ENCODE measurements at places on chromosomes 3 and 15. TPM values are rescaled to one million over a fixed set of nuclear protein-coding genes. Genes with fewer than 3 reads are reported as not detected.

GRCh38 chr3:10775828-10776227, 40.2 kb upstream of the SLC6A11 start:
- no peak for DNase-seq
- H3K36me3 ChIP-seq: no peaks in the 10 kb centered on the region

GRCh38 chr3:115217678-115218451, 70.8 kb upstream of the ZBTB20 start:
- peak; percentile 32 for DNase-seq
- no peaks in the 10 kb centered on the region for H3K36me3 ChIP-seq
- peaks cover 1% of the 10 kb centered on the region for H3K27me3 ChIP-seq

DNA sequence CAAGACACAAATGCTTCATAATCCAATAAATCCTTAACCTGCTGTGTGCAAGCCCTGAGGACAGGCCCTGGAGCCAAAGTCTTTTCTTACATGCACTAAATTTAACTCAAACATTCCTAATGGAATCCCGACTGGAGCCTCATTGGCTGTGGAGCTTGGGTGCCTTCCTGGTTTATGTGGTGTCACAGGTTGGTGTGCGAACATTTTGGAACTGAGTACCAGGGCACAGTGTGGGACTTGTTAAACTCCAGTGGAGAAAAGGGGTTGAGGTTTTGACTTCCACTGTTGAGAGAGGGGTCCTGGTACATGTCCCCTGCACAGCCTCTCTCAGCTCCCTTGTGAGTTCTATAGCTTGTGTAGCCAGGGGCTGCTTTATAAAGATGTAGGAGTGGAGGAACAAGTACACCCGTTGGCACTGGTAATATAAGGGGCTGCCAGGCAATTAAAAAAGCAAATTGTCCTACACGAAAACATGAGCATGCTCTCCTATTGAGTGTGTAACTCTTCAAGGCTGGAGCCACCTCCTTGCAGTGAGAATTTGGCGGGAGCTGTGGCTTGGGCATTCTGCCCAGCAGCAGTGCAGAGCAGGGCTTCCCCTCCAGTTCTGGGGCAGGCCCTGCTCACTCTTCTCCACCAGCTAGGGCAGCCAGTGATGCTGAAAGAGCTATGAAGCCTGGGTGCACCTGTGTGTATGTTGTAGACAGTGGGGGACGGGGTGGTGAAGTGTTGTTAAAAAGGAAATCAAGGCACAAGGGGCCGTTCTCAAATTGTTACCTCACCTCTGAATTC, 218.1 kb downstream of the CLSTN2 start:
- H3K4me3 ChIP-seq: no peak overlapping the region
- no peak overlapping the region for H3K27ac ChIP-seq
- DNase-seq: no peak
- H3K27me3 ChIP-seq: peaks cover 3% of the 10 kb centered on the region

Gene SI
- total RNA-seq: not detected

Data from activated CD4-positive, alpha-beta T cell treated with anti-CD3 and anti-CD28 coated beads for 36 hours (primary cell).